ENCODE measurements at places on chromosomes 7 and 10.

DNA sequence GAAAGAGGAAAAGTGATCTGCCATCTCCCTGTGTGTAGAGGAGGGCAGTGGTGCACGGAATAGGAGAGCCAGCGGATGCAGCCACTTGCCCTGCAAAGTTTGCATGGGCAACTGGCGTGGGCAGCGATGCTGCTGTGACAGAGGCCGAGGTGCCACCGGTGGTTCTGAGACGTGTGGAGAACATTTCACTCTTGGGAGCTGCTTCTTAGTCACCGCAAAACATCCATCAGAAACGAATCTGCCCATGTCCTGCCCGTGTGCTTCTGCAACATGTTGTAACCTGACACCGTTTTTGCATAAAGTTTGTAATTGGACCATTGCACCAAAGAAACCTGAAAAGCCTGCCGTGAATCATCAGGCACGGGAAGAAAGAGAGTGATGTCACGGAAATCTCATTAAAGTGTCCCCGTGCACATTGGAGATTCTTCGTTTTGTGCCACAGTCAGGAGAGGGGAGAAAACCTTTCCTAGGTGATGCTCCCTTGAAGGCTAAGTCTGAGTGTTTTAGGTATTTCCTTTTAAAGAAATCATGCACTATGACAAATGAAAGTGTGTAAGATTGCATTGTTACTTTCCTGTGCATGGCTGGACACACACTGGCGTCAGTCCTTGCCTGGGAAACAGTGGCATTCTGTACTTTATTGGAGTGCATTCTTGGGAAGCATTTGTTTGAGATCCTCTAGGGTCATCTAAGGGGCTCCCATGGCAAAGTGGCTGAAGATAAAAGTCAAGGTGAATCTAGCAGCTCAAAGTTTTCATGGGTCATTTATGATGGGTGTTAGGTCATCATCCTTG is 302.6 kb downstream of the KLF6 start:
- DNase-seq: no peak

GRCh38 chr10:5888843-5889623 is 660 bp downstream of the ANKRD16 start:
- no peak for DNase-seq

- DNase-seq: no peak
These were observed 52.7 kb downstream of the GRB10 start for GRCh38 chr7:50729962-50730361.

DNA sequence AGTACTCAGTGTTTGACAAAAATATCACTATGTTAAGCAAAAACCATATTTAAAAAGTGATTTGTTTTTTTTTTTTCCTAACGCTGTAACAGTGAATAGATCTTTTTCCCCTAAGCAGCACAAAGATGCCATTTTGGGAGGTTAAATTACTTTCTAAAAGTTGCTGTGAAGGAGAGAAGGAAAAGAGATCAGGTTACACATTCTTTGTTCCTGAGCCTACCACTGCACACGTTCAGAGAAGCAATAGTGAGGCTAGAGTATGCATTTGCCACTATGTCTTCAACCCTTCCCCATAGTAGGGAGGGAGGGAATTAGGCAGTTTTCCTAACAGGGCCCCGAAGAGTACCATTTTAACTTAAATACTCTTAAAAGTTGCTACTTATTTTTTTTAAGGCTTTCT is 38.9 kb downstream of the BMPR1A start:
- no peak for DNase-seq

DNA sequence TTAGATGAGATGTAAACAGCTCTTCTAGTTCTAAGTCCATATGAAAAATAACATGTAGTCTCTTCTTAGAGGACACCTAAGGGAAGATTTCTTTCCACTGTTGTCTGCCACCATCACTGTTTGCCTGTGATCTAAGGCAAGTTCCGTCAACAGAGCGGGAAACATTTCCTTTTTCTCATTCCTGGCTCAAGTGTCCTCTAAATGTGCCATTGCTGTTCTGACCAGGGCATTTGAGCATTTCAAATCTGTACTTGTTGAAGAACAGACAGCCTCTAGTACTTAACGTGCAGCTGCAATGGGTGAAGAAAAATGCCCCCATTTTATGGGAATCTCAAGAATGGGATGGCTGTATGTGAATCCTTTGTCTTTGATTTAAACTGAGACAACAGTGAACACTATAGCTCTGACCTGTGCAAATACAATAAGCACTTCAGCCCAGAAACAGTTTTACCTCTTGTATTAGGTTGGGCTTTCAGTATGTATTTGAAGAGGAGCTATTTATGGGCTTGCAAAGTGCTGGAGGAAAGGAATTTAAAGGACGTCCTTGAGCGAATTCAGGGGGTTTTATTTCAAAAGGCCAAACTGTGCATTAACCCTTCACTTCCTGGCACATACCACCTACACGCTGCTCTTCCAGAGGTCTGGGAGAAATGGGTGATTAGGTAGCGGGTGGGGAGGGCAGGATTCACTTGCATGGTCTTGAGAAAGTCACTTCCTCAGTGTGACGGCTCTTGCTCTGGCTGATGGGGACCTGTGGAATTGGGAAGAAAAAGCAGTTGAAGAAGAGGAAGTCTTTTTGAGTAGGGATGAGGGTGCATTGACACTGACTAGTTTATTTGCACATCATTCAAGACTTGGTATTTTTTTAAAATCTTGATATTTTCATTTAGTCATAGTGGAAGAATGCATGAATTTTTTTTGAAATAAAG is 66.1 kb downstream of the THNSL1 start:
- DNase-seq: no peak

GRCh38 chr7:104758504-104758903 is 255.5 kb upstream of the KMT2E start:
- DNase-seq: no peak

DNA sequence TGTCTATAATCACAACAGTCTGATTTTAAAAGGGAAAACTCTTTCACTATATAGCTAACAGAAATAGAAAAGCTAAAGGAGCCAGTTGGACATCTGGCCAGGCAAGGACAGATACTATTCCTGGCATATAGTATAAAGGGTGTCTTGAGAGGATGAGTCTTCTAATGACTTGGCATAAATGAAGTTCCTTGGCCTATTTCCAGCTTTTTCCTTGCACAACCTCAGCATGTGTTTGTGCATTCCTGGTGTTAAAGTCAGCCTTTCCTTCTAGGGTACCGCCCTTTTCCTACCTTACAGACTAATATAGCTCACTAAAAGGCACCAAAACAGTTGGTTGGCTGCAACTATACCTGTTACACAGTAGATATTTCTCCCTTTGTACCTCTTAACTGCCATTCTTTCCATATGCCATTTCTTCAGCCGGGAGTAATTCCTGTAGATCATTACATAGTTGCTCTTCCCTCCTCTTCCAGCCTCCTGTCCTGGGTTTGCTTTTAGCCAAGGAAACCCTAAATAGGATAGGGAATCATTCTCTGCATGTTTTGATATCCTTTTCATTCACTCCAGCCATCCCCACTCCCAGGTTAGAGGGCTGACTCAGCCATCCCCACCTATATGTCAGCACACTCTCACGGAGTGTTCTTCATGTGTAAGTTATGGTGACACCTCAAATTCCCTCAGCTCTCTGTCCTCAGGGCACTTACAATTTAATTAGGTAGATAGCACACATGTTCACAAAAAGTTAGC is 102.1 kb upstream of the MDFIC start:
- no peak for DNase-seq

DNA sequence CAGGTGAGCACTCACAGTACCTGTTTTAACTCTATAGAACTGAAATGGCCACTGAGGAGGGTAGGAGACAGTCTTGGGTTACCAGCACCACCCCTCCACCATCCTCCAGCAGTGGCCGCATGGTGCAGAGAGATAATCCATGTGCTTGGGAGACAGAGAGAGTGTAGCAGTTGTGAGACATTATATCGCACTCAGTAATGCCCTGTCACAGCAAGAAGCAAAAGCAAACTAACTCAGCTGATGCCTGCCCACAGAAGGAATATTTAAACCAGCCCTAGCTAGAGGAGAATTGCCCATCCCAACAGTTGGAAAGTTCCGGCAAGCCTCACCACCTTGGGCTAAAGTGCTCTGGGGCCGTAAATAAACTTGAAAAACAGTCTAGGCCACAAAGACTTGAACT is 58.8 kb upstream of the HBP1 start:
- DNase-seq: no peak

GRCh38 chr7:101816595-101817470 is 593 bp upstream of the CUX1 start:
- DNase-seq: no peak

GRCh38 chr10:58674251-58674650 is 161.6 kb downstream of the BICC1 start:
- DNase-seq: no peak

DNA sequence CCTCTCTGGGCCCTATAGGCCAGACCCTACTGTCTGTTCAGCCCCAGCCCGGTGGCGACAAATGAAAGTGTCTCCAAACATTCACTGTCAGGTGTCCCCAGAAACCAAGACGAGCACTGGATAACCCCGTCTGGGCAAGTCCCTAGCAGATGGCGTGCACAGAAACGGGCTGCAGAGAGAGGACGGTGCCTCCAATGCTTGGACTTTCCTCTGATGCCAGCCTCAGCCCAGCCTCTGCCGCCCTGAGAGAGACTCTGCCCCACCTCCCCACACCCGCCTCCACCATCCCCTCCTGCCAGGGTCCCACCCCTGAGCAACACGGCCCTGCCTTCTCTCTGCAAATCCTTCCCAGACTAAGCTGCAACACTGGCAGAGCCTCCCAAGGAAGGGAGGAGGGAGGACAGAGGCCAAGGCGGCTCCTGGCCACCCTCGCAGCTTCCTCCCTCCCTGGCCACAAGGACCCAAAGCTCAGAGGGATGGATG is 7.4 kb upstream of the LFNG start:
- DNase-seq: no peak

DNA sequence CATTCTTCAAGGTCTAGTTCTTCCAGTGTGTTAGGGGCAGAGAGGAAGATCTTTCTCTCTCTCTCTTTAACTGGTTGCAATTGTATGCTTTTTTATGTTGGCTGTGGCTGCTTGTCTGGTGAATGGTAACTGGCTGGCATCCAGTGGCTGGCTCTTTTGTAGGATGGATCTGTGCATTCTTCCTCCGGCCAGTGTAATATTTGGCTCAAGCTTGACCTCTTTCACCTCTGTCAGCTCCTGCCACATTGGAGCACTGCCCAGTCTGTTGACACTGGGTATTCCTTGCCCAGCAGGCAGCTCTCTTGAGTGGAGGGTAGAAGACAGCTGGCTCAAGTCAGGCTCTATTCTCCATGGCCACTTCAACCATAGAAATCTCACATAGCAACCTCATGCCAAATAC is 528.3 kb downstream of the PHTF2 start:
- DNase-seq: no peak

DNA sequence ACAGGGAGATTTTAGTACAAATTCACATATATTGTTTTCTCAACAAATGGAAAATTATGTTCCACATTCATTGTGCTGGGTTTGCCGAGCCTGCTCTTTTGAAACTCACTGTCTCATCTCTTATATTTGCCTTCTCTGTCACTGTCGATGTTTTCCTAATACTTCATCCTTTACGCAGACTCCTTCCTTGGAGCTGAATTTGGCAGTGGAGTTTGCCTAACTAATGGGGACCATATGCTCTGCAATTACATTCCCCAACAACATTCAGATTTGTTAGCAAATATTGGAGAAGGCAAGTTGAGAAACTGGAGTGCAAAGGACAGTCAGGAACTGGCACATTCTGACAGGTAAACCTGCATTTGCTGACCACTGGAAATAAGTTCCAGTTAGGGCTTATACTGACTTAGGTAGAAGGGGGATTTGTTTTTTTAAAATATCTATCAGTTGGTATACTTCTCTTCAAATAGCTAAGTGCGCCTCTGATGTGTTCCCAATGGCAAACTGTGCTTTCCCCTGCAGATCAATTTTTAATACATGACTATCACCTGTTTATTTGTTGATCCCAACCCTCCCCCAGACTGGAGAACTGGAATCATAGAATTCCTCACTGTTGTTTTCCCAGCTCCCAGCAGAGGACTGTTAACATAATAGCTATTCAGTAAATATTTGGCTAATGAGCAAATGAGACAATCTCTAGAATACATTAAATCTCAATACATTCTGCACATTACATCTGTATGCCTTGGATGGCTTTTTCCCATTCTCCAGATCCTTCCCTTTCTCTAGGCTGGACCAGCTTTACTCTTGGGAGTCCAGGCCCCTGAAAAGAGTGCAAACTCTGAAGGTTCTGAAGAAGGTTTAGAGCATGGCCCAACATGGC is 769.3 kb downstream of the KCNMA1 start:
- no peak for DNase-seq

GRCh38 chr10:132691711-132692153 is 94.2 kb downstream of the NKX6-2 start:
- DNase-seq: no peak

DNA sequence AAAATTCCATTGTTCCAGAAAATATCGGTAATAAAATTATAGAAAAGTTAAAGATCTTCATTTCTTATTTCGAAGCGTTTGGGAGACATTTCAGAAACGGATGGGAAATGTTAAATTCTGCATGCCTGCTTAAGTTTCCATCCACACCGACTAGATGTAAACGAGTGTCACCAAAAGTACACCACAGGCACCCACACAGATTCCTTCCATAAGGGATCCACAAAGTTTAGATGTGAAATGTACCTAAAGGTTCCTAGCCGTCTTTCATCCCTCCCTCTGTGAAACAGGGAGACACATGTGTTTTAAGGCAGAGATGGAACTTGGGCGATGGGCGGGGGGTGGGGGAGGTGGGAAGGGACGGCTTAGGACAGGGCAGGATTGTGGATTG is 621 bp upstream of the CAV1 start:
- no peak for DNase-seq

DNA sequence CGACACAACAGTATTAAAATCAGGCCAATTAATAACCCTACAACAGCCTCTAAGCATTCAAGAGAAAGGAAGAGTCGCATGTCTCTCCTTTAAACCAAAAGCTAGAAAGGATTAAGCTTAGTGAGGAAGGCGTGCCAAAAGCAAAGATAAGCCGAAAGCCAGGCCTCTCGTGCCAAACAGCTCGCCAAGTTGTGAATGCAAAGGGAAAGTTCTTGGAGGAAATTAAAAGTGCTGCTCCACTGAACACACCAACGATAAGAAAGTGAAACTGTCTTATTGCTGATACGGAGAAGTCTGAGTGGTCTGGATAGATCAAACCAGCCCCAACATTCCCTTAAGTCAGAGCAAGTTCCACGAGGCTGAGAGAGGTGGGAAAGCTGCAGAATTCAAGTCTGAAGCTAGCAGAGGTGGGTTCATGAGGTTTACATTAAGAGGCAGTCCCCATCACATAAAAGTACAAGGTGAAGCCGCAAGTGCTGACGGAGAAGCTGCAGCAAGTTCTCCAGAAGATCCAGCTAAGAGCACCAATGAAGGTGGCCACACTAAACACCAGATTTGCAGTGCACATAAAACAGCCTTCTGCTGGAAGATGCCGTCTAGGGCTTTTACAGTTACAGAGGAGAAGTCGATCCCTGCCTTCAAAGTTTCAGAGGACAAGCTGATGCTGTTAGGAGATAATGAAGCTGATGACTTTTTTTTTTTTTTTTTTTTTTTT is 194.8 kb downstream of the MAD1L1 start:
- DNase-seq: no peak
